ENCODE measurements at places on chromosomes 7 and 10. TPM values are rescaled to one million over a fixed set of nuclear protein-coding genes. Genes with fewer than 3 reads are reported as not detected.
A peak's percentile ranks its signal among the peaks of the same experiment; 100 is the strongest.

Gene APBB1IP
- total RNA-seq: under 0.01 TPM

GRCh38 chr7:103859709-103860108 lies 129.7 kb downstream of the RELN start:
- no peak for DNase-seq

DNA sequence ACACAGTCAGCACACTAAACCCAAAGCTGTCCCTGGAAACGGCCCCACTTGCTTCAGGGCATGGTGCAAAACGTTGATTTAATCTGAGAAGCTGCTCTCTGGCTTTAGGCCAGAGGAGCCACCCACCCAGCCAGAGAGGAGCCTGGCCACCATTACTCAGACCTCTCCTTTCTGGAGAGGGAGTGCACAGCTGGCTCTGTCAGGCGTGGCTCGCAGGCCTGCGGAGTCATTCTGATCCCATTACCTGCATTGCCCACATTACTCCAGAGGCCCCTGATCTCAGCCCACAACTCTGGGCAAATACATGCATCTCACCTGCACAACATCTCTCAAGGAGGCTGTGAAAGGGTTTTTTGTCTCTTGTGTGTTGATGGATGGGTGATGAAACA lies 370.0 kb upstream of the IGFBP3 start:
- DNase-seq: no peak

GRCh38 chr10:124152139-124153022 lies 59.0 kb upstream of the CHST15 start:
- DNase-seq: no peak

- no peak for DNase-seq
These were observed 71.6 kb upstream of the CTBP2 start for GRCh38 chr10:125231813-125232475.

DNA sequence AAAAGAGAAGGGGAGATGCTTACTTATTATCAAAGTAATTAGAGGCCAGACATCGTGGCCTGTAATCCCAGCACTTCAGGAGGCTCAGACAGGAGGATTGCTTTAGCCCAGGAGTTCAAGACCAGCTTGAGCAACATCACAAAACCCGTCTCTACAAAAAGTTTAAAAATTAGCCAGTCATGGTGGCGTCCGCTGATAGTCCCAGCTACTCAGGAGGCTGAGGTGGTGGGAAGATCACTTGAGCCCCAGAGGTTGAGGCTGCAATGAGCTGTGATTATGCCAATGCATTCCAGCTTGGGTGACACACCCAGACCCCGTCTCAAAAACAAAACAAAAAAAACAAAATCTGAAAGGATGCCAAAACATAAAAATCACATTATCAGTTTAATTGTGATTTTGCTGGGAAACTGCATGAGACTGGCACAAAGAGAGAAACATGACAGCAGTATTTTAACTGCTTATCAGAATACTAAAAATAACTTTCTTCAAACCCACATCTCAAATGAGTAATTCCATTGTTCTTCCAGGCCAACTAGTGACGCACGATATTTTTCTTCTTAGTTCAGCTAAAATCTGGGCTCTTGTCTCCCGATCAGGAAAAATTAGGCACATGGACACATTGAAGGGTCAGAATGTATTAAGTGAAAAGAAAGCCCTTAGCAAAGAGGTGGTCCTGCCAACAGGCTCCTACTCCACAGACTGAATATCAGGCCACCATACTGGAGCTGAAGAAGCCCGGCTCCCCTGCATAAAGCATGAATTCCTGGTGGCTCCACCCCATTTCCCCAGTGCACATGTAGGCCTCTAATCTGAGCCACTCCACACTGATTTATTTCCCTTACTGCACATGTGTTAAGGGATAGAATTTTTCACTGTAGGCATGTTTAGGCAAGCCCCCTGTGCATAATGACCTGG lies 9.6 kb upstream of the CCM2 start:
- DNase-seq: peak; percentile 87

- peak; percentile 21 for DNase-seq
These were observed 126.0 kb downstream of the SGMS1 start for GRCh38 chr10:50497758-50498157.

- DNase-seq: no peak
These were observed 192.9 kb upstream of the MBL2 start for GRCh38 chr10:52965509-52965908.

DNA sequence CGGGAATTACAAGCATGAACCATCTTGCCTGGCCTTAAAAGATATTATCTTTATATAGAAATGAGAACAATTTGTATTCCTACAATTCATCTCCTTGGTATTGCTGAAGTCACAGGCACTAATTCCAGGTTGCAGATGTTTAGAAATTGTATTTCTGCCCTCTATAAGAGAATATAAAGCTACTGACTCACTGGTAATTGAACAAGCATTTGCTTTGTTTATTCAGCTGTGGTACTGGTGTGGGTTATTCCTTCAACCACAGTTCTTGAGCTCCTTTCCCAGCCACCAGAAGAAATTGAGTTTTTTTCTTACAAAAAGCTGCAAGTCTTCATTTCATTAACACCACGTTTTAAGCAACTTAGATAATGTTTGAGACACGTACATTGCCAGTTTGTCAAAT lies 29.0 kb upstream of the MPP7 start:
- DNase-seq: no peak

DNA sequence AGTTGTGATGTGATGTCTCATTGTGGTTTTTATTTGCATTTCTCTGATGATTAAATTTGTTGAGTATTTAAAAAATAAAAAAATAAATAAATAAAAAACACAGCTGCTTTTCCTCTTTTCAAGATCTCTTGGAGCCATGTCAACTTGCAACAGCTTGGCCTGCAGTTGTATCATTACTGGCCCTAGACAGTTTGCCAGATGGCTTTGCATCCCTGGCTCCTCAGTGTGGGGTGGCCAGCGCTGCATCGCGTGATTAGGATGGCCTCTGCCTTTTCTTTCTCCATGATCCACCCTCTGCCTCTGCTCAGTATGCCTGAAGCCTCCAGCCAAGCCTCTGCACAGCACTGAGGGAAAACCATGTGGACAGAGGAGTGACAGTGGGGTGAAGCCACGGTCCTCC lies 96.8 kb downstream of the PPP1R3C start:
- no peak for DNase-seq

GRCh38 chr7:128886391-128887168 lies 23.9 kb downstream of the ATP6V1F start:
- DNase-seq: no peak

- DNase-seq: peak; percentile 88
These were observed 97.7 kb downstream of the SH3PXD2A start for GRCh38 chr10:103757531-103758293.

DNA sequence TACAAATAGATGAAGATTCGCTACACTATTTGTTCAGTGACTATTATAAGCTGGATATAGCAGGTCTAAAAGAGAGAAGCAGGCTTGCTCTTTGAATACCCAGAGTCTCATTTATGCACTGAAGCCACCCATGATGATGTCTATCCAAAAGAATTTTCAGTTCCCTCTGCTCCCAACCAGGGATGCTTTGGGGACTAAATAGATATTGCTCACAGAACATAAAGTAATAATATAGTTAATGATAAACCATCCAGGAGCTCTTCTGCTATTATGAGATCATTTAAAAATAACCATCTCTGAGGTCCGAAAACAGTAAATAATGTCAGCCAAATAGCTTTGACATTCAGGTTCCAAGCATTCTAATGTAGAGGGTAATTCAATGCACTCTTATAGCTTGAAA lies 875.4 kb downstream of the SORCS3 start:
- no peak for DNase-seq

All from lung microvascular endothelial cell (primary cell).